ENCODE measurements at places on chromosomes 6 and 20.

- no peak for DNase-seq
These were observed 336.1 kb downstream of the FARS2 start for GRCh38 chr6:5597413-5597812.

DNA sequence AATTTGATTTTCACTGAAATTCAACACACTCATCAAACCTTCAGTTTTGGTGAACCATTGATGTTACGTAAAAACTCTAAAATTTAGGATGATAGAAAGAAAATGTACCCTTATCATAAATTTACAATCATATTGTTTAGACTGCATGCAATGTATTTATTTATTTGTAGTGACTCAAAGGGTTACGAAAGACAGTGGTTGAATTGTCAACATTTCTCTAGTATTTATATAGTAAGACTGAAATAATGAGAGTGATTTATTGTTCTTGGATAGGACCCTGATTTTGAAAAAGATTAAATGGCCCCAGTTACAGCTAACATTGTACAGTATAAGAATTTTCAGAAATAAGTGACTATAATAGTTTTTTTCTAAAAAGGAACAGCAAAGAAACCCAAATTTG, 591.5 kb downstream of the RFPL4B start:
- no peak for DNase-seq

- DNase-seq, result no peak
These were observed 464.1 kb downstream of the UTRN start for GRCh38 chr6:144749263-144749662.

- DNase-seq, result no peak
These were observed 149.7 kb upstream of the TMEM170B start for GRCh38 chr6:11387707-11388430.

- DNase-seq, result no peak
These were observed 137.5 kb downstream of the UNC5CL start for GRCh38 chr6:40901322-40902055.

GRCh38 chr20:4470375-4470774, 251.3 kb upstream of the PRND start:
- DNase-seq, result no peak

DNA sequence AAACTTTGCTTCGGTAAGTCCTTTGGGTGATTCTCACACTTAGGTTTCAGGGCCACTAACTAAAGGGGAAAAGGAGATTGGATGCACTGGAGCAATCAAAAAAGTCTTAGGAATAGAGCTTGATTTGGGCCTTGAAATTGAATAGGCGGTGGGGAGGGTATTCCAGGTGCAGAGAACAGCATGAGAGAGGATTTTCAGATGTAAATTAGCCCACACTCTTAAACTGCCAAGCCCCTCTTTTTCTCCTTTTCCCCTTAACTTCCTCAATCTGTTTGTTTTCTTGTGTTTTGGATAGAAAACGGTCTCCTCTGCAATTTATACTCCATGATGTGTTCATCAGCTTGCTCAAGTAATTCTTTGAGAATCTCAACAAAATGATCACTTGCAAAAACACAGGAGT, 62.1 kb upstream of the RIPOR2 start:
- no peak for DNase-seq

DNA sequence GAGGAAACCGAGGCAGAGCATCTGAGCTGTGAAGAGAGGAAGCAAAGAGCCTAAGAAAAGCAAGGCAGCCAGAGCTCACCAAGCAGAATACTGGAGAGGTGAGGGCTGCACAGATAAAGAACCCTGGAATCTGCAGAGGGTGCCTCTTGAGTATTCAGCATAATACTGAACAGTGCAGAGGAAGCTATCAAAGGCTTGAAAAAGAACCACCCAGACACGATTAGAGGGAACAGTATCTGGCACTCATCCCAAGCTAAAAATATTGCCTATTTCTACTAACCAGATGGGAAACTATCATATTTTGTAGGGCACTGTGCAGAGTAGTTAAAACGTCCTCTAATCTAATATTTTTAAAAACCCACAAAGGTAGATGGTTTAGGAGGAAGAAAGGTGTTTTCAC, 41.8 kb upstream of the OPRM1 start:
- DNase-seq, result no peak

DNA sequence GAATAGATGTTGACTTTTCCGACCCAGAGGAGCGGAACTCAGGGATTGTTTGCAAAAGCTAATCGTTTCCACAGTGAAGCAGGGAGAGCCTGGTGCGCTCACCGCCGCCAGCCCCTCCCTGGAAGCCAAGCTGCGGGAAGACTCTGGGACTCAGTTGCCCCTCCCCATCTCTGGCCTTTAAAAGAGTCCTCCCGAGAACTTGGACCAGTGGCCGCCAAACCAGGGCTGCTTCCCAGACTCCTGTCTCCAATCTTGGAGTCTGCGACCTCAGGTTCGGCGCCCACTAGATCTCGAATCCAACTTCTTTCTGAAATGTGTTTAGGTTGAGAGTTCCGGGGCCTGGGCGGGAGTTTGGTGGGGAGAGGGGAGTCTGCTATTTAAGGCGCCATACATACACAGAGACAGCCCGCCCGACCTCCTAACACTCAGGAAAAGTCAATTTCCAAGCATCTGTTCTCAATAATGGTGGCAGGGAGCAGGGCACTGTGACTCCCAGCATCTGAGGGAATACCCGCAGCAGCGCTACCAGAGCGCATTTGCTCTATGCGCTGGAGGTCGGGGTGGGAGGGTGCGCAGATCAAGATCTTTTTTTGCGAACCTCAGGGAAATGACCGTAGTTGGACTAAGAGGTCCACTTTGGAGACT, 800 bp upstream of the GRIK2 start:
- DNase-seq, result no peak

GRCh38 chr20:24993337-24994185, 1.0 kb upstream of the APMAP start:
- no peak for DNase-seq

DNA sequence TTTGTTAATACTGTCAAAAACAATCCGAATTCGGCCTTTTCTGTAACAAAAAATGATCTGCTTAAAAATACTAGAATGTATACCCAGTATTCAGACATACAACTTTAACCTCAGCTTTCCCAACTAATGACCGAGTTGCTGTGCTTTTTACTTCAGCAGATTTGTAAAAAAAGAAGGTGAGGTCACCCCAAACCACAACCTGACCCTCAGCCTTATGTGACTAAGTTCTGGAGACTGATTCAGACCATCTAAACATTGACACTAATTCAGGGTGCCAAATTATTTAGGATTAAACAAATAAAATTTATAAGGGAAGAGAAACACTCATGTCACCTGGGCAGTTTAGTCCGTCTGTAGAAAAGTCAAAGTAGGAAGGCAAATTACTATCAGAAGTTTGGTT, 7.7 kb downstream of the CCN6 start:
- no peak for DNase-seq

DNA sequence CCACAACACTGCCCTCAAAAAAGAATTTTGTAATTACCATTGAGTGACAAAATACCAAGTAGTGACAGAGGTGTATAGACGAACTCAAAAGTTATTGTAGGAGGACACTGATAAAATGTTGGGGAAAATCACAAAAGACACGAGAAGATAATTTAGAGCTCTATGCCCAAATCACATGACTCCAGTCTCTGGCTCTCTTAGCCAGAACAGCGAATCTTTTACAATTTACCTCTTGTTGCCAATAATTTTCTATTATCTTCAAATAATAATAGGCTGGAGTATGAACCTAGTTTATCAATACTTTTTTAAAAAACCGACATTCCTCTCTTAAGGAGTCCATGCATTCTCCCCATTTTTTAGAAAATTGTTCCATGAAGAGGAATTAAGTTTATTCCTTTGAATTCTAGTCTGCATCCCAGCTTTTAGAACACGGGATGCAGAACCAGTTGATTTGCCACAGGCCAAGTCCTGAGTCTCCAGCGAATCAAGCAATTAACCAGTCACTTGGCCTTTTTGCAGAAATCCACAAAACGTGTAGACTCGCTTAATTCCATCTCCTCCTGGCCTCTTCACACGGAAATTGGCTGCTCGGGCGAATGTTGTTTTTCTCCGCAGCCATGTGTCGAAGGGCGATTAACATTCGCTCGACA, 507 bp upstream of the RIPPLY2 start:
- DNase-seq, result no peak

DNA sequence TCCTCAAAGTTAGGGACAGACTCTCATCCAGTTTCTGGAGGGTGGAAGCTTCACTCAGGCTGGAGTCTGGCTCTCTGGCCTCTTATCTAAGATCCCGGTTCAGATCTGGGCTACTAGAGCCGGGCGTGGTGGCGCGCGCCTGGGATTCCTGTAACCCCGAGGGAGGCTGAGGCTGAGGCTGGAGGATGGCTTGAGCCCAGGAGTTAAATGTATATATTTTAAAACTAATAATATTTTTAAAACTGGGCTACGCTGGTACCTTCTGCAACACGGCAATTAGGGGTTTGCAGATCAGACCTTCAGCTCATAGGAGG, 710 bp upstream of the ZNF343 start:
- no peak for DNase-seq

DNA sequence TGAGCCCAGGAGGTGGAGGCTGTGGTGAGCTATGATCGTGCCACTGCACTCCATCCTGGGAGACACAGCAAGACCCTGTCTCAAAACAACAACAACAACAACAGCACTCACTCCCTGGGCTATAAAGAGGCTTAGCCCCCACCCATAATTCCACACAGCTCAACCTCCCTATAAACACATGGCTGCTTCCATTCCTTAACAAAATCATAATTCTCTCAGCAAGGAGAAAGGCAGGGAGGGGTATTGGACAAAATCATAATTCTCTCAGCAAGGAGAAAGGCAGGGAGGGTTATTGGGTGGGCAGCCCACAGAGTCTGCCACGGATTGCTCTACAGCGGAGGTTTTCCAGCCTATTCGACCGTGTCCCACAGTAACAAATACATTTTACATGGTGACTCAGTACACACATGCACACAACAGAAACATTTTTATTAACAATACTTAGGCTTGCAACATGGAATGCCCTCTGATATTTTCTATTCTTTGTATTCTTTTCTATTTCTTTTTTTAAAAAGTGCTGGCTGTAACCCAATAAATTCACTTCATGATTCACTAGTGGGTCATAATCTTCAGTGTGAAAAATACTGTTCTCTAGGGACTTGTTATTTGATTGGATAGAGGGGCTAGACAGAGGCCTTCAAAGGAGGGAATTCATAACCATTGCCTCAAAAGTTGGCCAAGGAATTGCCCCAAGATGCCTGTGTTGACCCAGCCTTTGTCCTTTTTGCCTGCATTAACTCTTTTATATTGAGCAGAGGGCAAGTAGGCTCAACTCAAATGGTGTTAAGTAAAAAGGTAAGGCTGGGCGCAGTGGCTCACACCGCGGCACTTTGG, 50.6 kb upstream of the ZMYND8 start:
- no peak for DNase-seq

- no peak for DNase-seq
These were observed 31.6 kb upstream of the LAMA4 start for GRCh38 chr6:112286010-112286409.

- DNase-seq, result no peak
These were observed 240.9 kb upstream of the RREB1 start for GRCh38 chr6:6866656-6867403.

- DNase-seq, result no peak
These were observed 1.6 kb downstream of the ADGRB3 start for GRCh38 chr6:68636666-68637065.

GRCh38 chr6:53111865-53112264, 36.8 kb downstream of the GCM1 start:
- no peak for DNase-seq

DNA sequence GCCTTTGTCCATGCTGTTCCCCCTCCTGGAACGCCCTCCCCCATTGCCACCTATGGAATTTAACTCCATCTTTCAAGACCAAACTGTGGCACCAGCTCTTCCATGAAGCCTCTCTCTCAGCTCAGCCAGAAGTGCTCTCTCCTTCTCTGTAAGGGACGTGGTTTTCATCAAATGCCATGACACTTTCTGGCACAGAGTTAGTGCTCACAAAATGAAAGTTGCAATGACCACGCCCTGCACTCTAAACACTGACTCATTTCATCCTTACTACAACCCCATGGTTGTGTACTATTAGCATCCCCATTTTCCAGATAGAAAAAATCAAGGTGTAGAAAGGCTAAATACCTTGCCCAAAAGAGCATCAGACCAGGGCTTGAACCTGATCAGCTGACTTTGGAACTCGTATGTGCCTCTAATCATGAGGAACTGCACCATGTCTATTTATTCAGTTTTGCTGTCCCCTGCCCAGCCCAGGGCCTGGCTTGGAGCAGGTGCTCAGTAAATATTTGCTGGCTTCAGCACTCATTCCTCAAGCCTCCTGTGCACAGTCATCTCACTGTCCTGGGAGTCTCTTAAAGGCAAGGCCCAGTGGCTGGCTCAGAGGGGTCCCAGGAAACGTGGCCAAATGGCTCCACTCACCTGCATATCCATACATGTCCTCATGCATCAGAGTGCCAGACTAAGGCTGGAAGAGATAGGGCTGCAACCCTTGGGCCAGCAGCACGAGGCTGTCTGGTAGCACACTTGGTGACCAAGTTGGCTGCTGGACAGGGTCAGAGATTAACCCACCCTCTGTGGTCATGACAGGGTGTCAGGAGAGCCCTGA, 77.9 kb downstream of the MRPL14 start:
- no peak for DNase-seq

DNA sequence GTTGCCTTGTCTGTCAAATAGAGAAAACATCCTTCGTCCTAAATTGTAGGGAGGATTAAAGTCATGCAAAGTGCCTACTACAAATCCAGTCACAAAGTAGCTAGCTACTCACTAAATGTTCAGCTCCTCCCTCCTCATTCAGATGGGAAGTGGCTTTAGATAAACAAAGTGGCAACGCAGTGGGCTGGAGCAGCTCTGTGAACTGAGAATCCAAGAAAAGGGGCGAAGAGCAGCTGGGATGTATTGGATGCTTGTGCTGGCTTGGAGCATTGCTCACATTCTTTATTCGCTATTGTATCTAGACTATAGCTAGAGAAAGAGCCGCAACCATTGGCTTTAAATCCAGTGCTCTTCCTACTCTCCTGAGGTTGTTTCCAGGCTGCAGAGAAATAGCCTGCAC, 10.3 kb downstream of the MOG start:
- no peak for DNase-seq

GRCh38 chr6:132902901-132903300, 88.5 kb downstream of the RPS12 start:
- no peak for DNase-seq

DNA sequence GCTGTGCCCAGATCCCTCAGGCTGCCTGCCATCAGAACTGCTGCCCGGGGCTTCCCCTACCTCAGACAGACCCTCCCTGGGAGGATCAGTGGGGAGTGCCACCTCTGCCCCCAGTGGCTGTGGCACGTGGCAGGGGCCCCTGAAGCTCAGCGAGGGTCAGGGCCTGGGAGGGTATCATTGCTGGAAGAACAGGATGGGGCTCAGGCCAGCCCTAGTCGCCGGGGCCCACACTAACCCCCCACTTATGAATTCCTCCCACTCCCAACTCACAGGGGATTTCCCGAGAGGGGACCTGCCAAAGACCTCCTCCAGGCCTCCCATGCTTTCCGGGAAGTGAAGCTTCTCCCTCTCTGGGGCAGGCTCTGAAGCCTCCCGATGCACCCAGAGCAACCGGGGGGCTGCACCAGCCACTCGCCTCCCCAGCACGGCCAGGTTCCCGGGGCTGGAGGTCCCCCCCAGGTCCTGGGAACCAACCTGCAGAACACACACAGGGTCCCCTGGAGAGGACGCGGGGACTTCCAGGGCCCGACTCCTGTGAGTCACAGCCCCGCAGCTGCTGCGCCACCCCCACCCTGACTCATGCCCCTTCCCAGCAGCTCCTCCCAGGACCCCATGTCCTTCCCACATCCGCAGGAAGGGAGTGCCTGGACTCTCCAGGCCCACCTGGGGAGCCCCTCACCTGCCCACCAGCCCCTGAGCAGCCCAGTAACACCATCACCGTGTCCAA, 2.5 kb downstream of the TNFRSF6B start:
- DNase-seq, result no peak

GRCh38 chr20:60016406-60016805, 58.2 kb downstream of the CDH26 start:
- no peak for DNase-seq
